Substantia nigra (tissue), 51 donors: ENCODE measurements at places on chromosomes 13 and 19.

DNA sequence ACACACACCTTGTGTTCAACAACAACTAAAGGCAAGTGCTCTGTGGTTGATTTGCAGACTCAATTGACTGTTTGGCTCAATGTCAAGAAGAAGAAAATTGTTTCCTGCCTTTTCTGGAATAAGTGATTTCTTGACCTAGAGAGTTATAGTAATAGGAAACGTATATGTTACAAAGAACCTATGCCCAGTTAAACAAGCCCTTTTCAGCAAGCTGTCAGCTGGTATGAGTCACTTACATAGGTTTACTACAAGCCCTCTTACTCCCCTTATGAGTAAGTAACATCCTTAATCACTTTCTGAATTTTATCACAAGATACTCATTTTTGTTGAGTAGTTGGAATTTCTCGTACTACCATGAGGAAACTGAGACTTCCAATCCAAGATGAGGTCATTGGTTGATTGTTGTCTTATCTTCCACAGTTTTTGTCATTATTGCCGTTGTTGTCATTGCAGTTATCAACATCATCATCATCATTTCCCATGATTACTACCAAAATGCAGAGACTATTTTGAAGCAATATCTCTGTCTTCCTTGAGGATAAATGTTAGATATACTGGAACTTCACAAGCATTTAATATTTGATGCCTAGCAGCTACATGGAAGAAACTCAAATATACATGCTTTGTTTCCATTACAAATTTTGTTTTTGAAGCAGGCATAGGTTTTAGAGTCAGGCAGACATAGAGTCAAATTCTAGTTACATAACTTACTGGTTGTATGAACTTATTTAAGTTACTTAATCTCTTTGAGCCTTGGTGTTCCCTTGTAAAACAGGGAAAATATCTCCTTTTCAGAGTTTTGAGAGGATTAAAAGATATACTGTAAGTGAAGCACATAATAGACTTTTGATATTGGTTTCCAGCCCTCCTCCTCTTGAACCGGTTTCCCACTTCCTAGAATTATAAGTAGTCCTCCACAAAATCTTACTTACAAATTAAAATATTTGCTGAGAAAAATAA is 106.0 kb downstream of the RAP2A start:
- DNase-seq, result no peak

DNA sequence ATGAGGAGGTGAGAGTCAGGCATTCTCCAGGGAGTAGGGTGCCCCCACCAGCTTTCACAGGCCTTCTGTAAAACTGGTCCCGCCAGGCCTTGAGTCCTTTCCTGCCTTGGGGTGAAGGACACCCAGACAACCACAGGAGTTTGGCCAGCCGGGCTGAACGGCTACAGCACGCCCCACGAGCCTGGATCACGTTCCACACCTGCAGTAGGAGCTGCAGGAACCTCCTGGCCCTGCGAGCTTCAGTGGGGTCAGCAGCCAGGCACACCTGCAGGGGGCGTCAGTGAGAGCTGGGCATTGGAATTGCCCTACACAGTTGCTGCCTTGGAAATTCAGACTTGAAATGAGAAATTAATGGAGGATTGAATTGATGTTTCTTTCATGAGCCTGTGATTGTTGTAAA is 45.7 kb downstream of the COL4A2 start:
- DNase-seq, result no peak

GRCh38 chr19:35171730-35172129 is 17.2 kb downstream of the FXYD5 start:
- DNase-seq, result no peak

GRCh38 chr13:51998723-51999509 is 12.3 kb downstream of the ATP7B start:
- no peak for DNase-seq

DNA sequence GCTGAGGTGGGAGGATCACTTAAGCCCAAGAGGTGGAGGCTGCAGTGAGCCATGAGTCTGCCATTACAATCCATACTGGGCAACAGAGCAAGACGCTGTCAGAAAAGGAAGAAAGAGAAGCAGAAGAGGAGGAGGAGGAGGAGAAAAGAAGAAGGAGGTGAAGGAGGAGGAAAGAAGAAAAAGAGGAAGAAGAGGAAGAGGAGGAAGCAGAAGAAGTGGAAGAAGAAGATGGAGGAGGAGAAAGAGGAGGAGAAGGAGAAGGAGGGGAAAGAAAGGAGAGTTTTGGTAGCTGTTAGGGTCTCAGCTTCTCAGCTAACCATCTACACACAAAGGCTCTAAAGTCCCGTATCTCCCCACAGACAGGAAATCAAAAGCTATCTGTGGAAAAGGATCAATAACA is 23.7 kb upstream of the PLEKHF1 start:
- no peak for DNase-seq

GRCh38 chr19:50790922-50791467 is 780 bp downstream of the ACP4 start:
- no peak for DNase-seq

GRCh38 chr13:39682310-39682709 is 26.8 kb downstream of the COG6 start:
- no peak for DNase-seq

DNA sequence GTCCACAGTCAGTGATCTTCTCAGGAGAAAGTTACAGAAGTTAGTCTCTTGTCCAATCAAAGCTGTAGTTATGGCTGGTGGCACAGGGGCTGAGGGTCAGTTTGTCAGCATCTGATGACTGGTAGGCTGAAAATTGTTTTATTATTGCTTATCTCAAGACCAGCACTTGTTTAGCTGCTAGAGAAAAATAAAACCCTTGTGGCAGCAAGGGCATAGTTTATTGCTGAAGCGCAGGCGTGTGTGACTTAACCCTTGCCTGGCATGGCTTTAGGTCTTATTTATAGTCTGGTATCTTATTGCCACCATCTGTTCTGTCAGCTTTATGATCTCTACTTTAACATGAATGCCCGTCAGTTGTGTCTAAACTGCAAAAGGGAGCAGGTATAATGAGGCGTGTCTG is 154.7 kb downstream of the USP12 start:
- no peak for DNase-seq

GRCh38 chr13:38899571-38899970 is 91.1 kb downstream of the STOML3 start:
- no peak for DNase-seq
